Activated CD4-positive, alpha-beta T cell treated with anti-CD3 and anti-CD28 coated beads, Interleukin-2, Interleukin-6, amounts not matched to agents 100 ng/mL and 50 ng/mL, durations not matched to agents 16 hours and 8 hours (primary cell): ENCODE measurements at places on chromosomes 3 and 15.

DNA sequence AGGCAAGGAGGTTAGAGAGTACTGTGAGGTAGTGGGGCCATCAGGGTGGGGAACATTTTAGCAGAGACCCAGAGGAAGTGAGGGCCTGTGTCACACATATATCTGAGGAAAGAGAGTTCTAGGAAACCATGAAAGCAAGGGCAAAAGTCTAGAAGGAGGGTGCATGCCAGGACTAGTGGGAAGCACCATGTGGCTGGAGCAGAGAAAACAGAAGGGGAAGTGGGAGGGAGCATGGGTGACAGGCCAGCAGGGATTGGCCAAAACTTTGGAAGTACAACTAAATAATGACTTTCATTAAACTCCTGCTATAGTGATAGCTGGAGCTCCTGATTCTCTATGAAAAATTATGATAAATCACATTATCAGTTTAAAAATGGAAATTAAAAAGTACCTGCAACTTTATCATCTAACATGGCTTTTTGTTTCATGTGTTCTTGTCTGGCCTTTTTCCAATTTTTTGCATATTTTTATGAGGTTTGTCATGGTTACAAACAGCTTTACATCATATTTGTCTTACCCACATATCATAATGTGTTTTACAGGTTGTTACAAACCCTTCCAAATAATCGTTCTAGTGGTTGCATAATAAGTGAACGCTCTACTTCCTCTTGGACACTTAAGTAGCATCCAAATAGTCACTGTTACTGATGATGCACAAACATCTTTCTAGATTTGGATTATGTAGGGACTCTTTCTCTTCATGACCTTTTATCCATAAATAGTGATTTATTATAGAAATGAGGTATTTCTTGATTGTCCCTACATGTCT lies 168.3 kb downstream of the NEK10 start:
- DNase-seq, result no peak

DNA sequence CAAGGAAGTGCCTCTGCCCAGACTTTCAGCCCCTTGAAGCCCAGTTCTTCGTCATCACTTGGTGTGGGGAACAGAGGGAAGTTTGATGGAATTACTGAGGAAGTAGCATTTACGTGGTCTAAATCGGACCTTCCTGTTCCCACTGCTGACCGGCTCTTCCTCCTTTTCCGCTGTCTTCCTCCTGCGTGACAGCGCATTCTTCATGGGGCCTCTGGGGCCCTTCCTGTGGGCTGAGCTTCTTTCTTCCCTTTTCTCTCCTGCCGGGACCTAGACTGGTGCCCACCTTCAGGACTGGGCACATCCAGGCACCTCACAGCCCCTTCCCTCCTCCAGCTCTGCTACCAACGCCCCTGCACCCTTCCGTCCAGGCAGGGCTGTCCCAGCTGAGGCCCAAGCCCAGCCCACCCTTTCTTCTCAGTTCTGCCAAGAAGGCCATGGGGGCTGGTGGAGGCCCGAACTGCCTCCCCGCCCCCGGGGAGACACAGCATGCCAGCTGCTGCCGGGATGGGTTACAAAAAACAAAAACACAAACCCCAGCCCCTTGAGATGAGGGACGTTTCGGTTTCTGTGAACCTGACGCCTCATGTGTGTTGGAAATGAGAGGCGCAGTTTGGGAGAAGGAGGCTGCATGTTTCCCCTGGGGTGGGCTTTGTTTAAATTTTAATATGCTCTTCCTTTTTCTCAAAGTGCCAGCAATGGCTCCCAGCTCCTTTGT lies 19.1 kb downstream of the ZNF710 start:
- no peak for DNase-seq

DNA sequence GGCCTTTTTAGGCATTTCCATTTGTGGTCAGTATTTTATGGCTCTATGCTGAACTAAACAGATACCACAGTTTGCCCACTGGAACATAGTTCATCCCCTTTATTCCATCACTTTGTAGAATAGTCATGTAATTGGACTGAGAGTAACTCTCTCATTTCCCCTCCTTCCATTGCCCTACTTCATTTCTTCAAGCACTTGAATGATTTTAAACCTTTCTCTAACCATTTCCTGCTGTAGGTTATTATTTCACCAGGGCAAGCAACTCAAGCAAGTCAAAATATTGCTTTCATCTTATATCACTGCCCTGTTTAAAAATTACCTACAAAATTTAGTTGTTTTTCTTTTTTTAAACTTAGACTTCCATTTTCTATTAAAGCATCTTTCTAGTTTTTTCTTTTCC lies 177.0 kb downstream of the RAP2B start:
- no peak for DNase-seq

DNA sequence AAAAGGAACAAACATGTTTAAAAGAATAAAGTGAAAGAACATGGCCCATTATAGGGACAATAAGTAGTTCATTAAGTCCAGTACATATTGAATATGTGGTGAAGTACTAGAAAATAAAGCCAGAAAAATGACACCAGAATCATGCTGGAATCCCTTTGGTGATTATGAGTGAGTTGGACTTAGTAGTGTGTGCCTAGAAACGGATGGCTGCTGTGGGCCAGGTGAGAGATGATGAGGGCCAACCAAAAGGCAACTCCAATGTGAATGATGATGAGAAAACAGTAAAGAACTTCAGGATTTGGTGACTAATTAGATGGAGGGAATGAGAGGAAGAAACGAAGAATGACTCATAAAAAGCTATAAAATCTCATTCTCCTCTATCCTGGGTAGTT lies 3.3 kb downstream of the CRYGS start:
- no peak for DNase-seq

- no peak for DNase-seq
Measured at GRCh38 chr3:107112356-107112755, 264.9 kb upstream of the CCDC54 start.

DNA sequence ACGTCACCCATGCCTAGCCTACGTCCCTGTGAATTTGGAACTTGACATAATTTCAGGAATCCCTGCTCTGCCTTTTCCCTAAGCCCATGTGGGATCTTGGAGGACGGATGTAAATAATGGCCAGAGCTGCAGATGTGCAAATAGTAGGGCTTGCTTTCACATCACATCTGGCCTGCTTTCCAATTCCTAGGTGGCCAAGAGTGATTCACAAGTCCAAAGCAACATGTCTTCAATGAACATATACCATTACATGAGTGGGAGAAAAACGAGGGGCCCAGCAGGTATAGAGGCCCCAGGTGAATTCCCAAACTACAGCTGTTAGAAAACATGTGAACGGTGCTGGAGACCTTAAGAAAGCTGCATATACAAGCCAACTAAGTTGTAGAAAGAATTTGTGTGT lies 214.6 kb downstream of the MAGI1 start:
- DNase-seq, result no peak

DNA sequence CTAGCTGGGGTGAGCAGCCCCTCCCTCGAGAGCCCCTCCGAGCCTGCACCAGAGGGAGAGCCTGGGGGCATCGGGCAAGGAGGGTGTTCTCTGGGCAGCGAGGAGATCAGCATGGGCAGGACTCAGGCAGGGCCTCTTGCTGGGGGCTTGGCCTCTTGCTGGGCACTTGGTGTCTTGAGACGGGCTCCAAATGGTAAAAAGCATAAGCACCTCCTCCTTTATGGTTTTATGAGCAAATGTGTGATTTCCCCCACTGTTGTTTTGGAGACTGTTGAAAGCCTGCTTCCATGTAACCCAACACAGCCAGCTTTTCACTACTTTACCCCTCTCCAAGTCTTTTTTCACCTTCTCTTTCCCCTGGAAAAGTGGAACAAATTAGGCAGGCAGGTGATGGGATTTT lies 239.3 kb downstream of the TLE3 start:
- DNase-seq, result no peak

DNA sequence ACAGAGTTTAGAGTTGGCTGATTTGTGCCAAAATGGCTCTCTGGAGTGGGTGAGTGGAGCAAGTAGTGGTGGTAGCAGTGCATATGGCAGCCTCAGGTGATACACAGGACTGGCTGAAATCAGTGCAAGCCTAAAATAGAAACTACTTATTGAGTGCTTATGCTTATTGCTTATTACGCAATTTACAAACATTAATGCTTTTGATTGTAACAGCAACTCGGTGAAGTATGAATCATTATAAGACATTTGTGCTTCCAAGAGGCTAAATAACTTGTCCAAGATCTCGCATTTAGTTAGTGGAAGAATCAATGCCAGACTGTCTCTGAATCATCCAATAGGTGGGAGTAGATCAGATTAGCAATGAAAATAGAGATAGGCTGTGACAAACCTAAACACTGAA lies 353.8 kb downstream of the NAALADL2 start:
- no peak for DNase-seq

DNA sequence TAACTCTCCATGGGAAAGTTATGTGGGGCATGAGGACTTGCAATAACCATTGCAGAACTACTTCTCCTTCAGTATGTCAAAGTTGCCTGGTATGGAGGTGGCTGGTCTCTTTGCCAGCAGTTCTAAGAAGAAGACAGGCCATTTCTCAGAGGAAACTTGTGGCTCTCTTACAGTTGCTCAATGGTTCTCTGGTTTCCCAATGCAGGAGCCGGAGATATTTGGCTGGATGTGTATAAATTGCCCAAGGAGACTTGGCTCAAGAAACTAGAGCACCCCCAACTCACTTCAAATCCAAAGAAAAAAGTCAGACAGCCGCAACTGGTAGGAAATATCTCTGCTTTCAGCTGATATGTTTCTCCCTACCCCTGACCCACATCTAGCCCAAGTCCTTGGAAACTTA lies 24.2 kb downstream of the WDR93 start:
- DNase-seq, result no peak

GRCh38 chr3:189122110-189122509 lies 49.7 kb upstream of the TPRG1 start:
- no peak for DNase-seq

DNA sequence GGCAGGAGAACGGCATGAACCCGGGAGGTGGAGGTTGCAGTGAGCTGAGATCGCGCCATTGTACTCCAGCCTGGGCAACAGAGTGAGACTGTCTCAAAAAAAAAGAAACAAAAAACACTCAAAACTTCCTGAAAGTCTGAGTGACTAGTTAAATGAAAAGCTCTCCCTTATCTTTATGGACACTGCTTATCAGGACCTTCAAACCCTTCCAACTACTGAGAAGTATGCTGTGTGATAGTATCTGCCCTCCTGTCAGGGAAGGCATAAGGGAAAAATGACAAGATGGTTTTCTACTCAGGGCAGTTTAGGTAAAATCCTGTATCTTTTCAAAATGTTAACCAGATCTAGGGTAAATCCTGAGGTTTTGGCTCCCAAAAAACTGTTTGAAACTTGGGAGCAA lies 21.8 kb downstream of the EMC7 start:
- DNase-seq, result no peak

- no peak for DNase-seq
Measured at GRCh38 chr3:135050536-135050935, 255.5 kb downstream of the EPHB1 start.

DNA sequence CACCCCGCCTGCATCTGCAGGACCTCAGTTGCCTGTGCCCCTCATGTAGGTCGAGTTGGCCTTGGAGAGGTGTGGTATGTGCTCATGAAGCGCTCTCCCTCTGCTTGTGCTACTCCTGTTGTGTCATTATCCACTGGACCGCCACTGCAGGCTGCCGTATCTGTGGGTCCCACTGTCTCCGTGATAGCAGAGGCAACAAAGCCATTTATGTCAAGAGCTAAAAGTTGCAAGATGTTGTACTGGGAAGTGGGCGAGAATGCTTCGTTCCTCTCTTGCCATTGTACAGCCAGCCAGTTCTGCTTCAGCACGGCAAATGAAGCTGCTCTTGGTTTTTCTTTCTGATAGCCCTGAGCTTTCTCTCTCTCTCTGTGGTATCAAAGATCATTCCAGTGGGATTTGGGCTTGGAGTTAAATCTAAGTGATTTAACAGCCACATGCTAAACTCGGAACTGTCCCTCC lies 89.0 kb downstream of the TMEM212 start:
- no peak for DNase-seq

- no peak for DNase-seq
Measured at GRCh38 chr3:10614168-10614567, 108.8 kb upstream of the ATP2B2 start.

DNA sequence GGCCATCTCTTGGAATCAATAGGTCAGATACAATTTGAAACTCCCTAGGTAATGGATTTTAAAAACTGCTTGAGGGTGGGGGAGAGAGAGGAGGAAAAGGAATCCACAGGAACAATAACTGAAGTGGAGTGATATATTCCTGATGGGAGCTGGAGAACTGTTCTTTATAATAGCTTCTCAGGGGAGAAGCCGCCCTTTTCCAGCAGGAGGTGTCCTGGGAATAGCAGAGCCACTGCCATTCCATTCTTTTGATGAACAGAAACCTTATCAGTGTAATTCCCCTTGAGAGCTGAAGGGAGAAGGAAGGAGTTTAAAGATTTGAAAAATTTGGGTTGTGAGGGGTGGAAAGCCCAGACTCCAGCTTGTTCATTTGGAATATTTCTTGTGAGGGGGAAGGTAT lies 504.9 kb upstream of the DPH6 start:
- DNase-seq, result no peak

- no peak for DNase-seq
Measured at GRCh38 chr3:139310474-139310933, 33.3 kb upstream of the MRPS22 start.

DNA sequence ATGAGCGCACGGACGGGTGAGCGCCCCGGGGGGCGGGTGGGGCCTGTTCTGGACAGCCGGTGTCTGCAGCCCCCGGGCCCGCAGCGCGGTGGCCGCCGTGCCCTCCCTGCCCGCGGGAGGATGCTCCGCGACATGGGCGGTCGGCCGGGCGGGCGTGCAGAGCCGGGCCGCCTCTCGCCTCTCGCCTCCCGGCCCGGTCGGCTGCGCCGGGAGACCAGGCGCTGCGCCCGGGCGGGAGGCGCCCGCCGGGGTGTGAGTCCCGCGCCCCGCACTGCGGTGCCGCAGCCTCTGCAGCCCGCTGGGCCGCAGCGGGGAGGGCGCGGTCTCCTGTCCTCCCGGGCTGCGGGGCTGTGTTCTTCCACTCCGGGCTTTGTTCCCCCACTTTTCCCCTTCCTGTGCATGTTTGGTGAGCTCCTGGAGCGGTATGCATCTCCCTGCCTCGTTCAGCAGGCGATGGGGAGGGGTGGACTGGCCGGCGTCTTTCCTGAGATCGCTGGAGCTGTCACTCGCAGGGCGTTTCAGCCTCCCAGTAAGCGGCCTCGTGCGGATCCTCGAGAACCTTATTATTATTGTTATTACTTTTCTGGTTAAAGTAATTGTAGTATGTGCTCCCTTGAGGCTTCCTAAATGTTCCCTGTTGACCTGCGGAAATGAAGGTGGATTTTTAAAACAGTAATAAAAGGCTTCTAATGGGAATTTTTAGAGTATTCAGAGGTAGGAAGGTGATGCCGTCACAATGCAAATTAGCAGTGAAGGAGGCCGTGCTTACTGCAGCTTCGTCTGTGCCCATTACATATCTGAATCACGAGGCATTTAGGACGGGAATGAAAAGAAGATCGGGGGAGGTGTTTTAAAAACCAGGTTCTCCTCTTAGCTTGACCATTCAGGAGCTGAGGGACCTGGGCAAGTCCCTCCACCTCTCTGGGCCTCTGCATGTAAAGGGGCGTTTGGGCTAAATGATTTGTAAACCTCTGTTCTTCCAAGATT lies 593 bp downstream of the TMOD2 start:
- peak; percentile 27 for DNase-seq

DNA sequence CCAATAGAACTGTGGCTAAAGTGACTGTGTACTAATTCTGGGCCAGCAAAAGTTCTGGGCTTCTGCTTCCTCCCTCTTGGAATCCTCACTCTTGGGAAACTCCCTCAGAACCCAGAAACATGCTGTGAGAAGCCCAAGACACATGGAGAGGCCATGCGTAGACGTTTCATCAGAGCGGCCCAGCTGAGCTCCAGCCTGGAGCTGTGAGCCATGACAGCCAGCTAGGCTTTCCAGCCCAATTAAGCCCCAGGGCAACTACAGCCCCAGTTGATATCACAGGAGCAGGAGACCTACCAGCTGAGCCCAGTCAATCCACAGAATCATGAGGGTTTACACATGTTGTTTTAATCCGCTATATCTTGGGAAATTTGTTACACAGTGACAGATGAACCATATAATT lies 43.6 kb upstream of the CNOT10 start:
- DNase-seq, result no peak
